Ovary (tissue), 10 donors: ENCODE measurements at places on chromosomes 3 and 15.
A peak's percentile ranks its signal among the peaks of the same experiment; 100 is the strongest.

DNA sequence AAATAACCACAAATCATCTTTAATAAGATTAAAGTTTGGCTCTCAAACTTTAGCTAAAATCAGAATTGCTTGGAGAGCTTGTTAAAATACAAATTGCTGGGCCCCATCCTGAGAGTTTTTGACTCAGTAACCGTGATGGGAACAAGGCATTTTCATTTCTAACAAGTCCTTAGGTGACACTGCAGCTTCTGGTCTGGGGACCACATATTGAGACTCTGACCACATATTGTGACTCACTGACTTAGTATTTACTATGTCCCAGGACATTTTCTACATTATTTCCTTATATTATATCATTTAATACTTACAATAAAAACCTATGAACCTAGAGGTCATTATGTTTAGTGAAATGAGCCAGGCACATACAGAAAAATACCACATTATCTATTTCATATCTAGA is 164.5 kb downstream of the ZMAT3 start:
- no peak overlapping the region for H3K27ac ChIP-seq
- DNase-seq, result no peak
- no peaks in the 10 kb centered on the region for H3K36me3 ChIP-seq
- no peaks in the 10 kb centered on the region for H3K27me3 ChIP-seq

DNA sequence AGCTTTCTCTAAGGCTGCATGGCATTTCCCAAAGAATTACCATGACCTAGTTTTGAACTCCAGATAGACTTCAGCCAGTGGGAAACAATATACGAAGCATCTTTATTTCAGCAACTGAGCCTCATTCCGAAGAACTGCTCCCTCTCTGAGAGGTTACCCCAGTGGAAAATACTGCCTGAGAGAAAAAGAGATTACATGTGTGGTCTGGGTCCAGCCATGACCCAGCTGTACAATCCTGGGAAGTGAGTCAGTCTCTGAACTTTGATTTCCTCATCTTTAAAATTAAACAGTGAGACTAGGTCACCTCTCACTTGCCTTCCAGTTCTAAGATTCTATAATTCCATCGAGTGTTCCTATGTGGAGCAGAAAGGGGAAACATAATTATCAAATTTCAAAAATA is 42.4 kb downstream of the TNIK start:
- no peak for DNase-seq
- H3K27me3 ChIP-seq, result no peaks in the 10 kb centered on the region
- no peaks in the 10 kb centered on the region for H3K36me3 ChIP-seq
- H3K4me3 ChIP-seq, result no peak overlapping the region

DNA sequence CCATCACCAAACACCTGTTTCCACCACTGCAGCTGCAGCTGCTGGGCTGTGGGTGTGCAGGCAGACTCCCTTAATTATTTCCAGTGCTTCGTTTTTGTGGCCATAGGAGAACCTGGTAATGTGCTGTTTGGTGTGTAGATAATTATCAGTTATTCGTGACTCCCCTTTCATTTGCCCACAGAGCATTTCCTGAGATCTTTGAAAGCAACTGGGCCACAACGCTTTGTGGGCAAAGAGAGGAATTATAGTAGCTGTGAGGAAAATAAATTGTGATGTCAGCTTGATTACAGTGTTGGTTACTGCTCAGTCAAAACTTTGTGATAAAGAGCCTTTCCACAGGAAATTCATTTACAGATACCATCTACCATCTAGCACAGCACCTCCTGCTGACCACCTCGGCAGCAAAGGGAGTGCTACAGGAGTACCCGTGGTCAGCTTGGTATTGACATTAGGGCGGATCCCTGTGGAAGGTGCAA is 193.3 kb upstream of the SLCO3A1 start:
- no peak for DNase-seq
- no peak overlapping the region for H3K27ac ChIP-seq
- H3K4me1 ChIP-seq, result no peaks in the 10 kb centered on the region
- no peaks in the 10 kb centered on the region for H3K36me3 ChIP-seq
- H3K4me3 ChIP-seq, result no peak overlapping the region

DNA sequence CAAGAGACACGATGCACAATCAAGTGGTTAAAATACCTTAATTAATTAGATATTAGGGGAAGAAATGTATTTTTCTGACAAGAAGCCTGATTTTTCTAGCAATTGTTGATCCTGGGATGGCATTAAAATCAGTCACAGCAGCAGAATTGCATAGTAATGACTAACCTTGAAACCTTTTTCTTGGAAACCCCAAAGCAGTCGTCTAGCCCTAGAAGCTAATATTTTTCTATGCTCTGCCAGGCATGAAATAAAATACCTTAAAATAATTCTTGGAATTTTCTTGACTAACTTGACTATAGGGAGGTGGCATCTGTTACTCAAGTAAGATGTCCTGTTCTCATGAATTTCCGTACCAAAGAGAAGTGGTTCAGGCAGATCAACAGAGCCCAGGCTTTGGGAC is 204.1 kb downstream of the THRB start:
- no peaks in the 10 kb centered on the region for H3K27me3 ChIP-seq
- H3K4me3 ChIP-seq, result no peak overlapping the region
- no peak overlapping the region for H3K27ac ChIP-seq
- H3K36me3 ChIP-seq, result no peaks in the 10 kb centered on the region
- H3K4me1 ChIP-seq, result peaks cover 3% of the 10 kb centered on the region

DNA sequence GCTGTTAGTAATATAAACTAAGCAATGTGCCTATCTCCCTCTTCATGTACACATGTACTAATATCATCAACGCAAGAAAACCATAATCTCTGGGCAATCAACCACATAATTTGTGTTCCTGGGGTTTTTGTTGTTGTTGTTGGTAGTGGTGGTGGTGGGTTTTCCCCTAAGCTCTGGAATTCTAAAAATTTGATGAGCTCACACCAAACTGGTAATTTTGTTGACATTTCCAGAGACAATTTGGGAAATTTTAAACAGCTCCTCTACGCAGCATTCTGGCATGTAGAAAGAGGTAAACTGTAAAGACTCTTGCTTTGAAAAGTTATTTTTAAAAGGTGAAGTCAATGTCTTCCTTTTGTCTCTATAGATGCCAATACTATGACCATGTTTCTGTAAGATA is 126.7 kb downstream of the IGSF11 start:
- peaks cover 3% of the 10 kb centered on the region for H3K4me1 ChIP-seq
- DNase-seq, result no peak
- H3K4me3 ChIP-seq, result no peak overlapping the region
- H3K27me3 ChIP-seq, result no peaks in the 10 kb centered on the region
- H3K36me3 ChIP-seq, result no peaks in the 10 kb centered on the region

DNA sequence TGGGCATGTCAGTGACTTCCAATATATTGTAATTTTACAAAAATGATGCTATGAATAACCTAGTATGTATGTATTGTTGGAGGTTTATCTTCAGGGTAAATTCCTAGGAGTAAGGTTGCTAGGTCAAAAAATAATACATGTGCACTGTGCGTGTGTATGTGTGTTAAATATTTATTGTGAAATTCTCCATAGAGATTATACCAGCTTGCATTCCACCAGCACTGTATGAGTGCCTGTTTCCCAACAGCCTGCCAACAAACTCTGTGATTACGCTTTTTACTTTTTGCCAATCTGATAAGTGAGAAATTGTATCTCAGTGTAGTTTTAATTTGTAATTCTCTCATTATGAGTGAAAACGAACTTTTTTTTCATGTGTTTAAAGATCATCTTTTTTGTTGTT is 12.6 kb upstream of the IGF2BP2 start:
- H3K4me1 ChIP-seq, result no peaks in the 10 kb centered on the region
- H3K36me3 ChIP-seq, result no peaks in the 10 kb centered on the region
- no peak overlapping the region for H3K4me3 ChIP-seq
- no peaks in the 10 kb centered on the region for H3K27me3 ChIP-seq
- no peak overlapping the region for H3K27ac ChIP-seq

DNA sequence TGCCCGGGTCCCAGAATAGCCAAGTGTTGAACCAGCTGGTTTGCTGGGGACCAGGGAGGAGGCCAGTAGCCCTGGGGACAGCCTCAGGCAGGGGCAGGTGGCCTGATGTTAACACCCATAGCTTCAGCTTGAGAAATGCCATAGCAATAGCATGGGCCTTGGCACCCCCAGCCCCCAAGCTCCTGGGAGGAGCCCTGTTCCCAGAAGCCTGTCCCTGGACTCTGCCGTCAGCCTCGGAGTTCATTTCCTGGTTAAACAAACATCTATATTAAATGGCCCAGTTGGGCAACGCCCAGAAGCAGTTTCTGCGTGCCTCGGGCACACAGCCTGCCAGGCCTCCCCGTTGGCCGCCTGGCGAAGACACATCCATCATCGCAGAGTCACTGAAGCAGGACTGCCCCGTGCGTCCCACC is 58.2 kb downstream of the FGD5 start:
- H3K27me3 ChIP-seq, result no peaks in the 10 kb centered on the region
- DNase-seq, result peak; percentile 41
